Stimulated activated CD8-positive, alpha-beta memory T cell treated with anti-CD3 and anti-CD28 coated beads, Interleukin-7, amount 100 ng/mL, for 1 hour (primary cell): ENCODE measurements at places on chromosomes 3 and 15.

DNA sequence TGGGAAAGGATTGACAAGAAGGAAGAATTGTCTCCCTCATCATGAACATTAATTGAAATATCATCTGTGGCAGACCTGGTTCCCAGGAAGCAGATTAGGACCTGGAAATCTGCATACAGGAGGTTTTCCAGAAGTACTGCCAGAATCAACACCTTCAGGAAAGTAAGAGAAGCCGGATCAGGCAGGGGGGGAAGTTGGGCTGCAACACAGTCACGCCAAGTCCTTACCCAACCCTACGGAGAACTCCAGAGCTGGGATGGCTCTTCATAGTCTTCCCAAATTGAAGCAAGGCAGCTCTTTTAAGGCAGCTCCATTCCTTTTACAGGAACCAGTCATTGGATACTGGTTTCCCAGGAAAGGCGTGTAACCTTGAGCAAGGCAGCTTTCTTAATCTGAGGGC lies 35.2 kb upstream of the BFSP2 start:
- DNase-seq, result no peak

- DNase-seq, result no peak
Observed at GRCh38 chr3:196518966-196519717, 4.0 kb upstream of the SMCO1 start.

DNA sequence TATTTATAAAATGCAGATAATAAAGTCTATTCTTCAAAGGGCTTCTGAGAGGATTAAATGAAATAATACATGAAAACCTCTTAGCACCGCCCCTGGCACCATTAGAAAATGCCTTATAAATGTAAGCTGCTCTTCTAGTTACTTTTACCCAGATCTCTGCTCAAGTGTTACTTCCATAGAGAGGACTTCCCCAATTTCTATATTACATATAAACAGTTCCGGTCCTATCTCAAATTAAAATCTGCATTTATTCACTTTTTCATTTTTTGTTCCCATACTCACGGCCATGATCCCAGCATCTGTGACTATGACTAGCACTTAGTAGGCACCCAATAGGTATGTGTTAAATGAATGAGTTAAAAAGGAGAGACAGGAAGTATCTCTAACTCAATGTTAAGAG lies 890.9 kb upstream of the CFAP20DC start:
- DNase-seq, result no peak

GRCh38 chr3:189132231-189132671 lies 39.5 kb upstream of the TPRG1 start:
- DNase-seq, result peak; percentile 51

GRCh38 chr3:30749230-30749629 lies 142.8 kb downstream of the TGFBR2 start:
- no peak for DNase-seq

- no peak for DNase-seq
Observed at GRCh38 chr3:151445273-151446001, 15.4 kb downstream of the IGSF10 start.

DNA sequence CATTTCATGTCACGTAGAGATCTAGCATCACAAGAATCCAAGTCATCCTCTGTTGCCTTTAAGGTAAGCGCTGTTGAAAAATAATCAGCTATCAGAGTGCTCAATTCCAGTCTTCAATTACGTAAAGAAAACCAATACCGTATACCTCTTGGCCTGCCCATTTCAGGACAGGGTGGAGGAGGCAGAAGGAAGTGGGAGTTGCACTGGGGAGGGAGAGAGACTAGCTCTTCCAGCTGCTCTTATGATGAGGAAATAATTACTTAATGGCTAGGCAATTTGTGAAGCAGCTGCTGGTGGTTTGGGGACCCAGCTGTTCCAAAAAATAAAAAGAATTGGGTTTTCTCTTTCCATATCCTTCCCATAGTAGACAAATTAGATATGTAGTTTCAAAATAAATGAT lies 365.8 kb upstream of the MCTP2 start:
- no peak for DNase-seq

- no peak for DNase-seq
Observed at GRCh38 chr3:150942221-150942620, 30.3 kb downstream of the CLRN1 start.

GRCh38 chr15:65971741-65971995 lies 102.4 kb downstream of the RAB11A start:
- DNase-seq, result no peak

- DNase-seq, result no peak
Observed at GRCh38 chr15:73935547-73935946, 9.3 kb downstream of the LOXL1 start.

- DNase-seq, result no peak
Observed at GRCh38 chr3:190449801-190450200, at the start of gene TMEM207. Gene TMEM207, minus strand, starts transcription at chr3:190449901. Its CDS starts 92 bp downstream, at chr3:190449809.

GRCh38 chr3:86737517-86737916 lies 253.4 kb downstream of the VGLL3 start:
- no peak for DNase-seq

- no peak for DNase-seq
Observed at GRCh38 chr3:66039590-66039887, 821 bp upstream of the MAGI1 start.

DNA sequence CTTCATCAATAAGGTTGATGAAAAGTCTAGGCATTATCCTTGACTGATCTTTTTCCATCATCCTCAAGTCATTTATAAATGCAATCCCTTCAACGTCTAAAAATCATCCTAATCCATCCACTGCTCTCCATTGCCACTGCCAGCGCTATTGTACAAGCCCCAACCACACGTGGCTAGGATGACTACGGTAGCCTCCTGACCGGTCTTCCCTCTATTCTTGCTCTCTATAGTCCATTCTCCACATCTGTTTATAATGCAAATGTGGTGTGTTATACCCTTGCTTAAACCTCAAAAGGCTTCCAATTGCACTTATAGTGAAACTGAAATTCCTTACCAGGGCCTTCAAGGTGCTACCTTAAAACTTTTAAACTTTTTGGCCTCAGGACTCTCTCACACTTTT lies 410.6 kb upstream of the ADAMTS9 start:
- no peak for DNase-seq

DNA sequence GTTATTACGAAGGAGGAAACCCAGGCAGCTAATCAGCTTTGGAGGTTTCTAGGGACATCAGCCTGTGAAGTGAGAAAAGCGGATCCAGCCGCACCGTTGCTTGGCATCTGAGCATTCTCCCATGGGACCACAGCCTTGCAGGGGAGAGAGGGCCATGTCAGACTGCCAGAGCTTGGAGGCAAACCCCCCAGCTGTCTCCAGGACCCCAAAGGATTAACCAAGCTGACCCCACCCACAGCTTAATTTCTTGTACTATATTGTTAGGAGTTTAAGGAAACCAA lies 5.1 kb downstream of the IGDCC3 start:
- DNase-seq, result no peak

DNA sequence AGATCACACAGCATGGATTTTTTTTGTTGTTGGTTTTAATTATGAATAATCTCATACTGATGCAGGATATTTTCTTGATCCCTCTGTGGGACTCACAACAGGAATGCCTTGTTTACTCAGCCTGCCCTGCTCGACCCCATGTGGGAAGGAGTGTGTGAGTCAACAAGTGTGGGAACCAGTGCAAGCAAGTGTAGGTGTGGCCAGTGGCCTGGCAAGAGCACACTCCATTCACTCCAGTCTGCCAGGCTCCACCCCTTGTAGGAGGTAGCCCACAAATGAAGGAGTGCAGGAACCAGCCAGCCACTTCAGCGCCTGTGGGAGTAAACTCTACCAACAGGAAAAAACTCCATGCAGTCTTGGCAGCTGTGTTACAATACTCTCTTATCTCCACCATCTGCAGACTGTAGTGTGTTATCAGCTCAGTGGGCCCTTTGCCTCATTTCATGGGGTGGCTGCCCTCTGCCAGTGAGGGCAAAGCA lies 393.6 kb downstream of the OTOL1 start:
- DNase-seq, result no peak

DNA sequence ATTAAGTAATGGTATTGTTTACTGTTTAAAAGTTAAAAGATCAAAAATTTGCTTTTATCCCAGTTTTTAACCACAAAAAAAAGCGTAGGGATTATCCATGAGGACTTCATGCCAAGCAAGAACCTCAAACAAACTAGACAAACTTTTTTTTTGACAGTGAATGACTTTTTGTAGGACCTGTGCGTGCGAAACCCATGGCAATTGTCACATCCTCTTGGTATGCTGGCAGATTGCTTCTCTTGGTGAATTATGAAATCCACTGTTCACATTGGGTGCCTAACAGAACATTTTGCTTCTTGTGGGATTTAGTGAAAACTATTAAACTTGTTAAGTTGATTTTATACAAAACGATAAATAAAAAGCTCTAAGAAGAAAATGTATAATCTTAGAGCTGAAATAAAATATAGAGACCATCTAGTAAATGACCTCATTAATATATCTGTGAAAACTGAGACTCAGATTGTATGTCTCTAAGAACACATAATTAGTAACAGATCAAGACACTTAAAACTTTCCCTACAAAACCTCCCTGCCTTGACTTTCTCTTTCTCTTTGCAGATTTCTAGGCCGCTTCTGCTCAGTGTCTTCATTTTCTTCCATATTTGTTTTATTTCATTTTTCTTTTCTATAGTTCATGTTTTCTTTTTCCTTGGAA lies 87.3 kb upstream of the CGNL1 start:
- DNase-seq, result no peak

- DNase-seq, result no peak
Observed at GRCh38 chr3:171169866-171170265, 143.3 kb upstream of the SLC2A2 start.

DNA sequence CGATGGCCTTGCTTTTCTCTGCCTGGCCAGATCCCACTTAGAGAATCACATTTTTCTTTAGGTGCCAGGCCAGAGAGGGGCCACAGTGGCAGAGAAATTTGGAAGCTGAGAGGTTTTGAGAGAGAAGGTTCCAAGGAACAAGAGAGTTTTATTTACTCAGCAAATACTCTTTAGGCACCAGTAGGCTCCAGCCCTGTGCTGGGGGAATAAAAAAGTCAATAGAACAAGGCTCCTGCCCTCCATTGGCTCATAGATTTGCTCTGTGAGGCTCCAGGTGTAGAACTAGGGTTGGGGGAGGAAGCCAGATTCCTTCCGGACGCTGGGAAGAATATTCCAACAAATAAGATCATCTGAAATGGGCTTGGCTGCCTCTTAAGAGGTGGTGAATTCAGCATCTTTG lies 59.9 kb downstream of the ST8SIA2 start:
- DNase-seq, result no peak

GRCh38 chr3:25781758-25782594 lies 1.3 kb downstream of the NGLY1 start:
- no peak for DNase-seq

GRCh38 chr3:176739159-176739558 lies 458.1 kb downstream of the TBL1XR1 start:
- DNase-seq, result no peak

DNA sequence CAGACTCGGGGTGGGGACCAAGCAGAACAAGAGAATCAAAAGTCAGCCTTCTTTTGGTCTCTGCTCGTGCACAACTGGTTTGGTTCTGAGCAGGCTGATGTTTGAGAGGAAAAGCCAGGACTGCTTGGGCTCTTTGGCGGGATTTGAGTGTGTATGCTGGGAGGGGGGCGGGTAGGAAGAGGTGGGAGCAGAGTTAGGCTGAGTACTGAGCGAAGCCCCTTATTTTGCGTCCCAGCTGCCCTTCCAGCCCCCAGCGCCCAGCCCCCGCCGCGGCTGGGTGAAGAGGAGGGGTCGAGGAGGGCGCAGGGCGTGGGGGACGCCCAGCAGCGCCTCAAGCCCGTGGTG lies 153.5 kb upstream of the GOLIM4 start:
- DNase-seq, result no peak

GRCh38 chr15:69358850-69359249 lies 55.3 kb upstream of the KIF23 start:
- no peak for DNase-seq

- no peak for DNase-seq
Observed at GRCh38 chr3:107775974-107776373, 253.2 kb downstream of the BBX start.

DNA sequence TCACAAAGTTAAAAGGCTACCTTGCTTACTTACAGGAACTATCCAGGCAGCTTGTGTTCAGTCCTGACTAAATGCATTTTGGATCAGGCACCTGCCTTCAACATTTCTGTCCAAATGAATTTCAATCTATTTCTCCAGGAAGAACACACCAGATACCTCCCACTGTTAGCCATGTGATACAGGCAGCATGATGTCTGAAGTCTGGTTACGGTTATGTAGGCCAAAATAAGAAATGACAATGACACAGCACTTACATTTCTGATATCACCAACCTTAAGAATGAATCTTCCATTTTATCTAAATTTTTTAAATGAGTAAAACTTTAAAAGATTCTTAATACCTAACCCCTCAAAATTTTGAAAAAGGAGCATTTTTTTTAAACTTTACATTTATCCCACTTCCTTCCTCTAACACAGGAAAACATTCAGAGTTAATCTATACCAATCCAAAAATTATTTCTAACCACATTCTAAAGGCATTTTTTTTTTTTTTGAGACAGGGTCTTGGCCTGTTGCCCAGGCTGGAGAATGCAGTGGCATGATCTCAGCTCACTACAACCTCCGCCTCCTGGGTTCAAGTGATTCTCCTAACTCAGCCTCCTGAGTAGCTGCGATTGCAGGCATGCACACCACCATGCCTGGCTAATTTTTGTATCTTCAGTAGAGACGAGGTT lies at the start of gene MAP4:
MAP4 (minus strand) TSS at position 116 of the 673 bp plus-strand sequence. CDS start 17,556 bp downstream, outside the sequence.
- no peak for DNase-seq

- DNase-seq, result no peak
Observed at GRCh38 chr3:189641776-189642175, 10.6 kb downstream of the TP63 start.

DNA sequence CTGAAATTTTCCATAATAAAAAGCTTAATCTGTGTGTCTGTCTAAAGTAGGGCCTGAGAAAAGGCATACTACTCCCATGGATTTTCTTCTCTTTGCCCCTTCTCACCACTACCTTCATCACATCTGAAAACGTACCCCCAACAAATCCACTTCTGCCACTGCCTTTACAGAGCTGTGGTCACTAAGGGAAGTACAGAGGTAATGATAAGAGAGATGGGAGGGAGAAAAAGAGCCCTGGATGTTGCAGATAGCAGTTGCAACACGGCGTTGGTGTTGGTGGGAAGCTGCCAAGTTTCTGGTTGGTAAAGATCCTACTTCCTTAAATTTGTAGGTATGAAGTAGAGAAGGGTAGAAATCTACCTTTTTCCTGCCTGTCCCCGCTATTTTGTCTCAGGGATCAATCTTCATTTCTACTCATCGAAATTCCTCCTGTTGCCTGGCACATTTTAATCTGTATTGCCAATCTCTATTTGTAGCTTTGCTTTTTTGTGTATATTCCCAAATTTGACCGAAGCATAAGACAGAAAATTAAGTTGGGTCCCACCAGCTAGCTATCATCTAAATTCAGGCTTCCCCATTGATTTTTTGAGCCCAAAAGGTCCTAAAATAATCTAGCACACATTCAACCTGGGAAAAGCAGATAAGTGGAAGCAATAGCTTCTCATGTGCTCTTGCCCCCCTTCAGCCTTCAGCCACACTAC lies 102.9 kb downstream of the TFDP2 start:
- DNase-seq, result no peak

DNA sequence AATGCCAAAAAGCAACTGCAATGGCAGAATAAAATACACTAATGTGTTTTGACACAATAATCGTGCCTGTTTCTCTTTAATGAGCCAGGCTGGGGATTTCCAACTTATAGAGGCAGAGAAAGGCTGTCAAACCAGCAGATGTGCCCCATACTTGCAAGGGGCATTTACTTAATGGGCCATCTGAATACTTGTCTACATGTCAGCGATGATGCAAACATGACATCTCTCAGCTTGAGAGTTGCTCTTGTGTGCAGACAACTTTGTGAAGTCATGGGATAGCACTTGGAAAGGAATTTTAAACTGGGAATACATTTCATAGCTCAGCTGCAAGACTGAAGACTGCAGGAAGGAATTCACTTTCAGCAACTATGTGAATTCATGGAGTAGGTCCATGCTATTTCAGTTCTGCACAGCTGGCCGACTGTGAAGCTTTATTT lies 127.4 kb upstream of the ADAMTS9 start:
- DNase-seq, result no peak

GRCh38 chr15:89299896-89300295 lies 34.7 kb downstream of the POLG start:
- DNase-seq, result no peak
